DMS153 (cell line): ENCODE measurements at places on chromosomes 13 and 19.

GRCh38 chr13:22801402-22802003, 379.3 kb upstream of the SGCG start:
- DNase-seq, result no peak

DNA sequence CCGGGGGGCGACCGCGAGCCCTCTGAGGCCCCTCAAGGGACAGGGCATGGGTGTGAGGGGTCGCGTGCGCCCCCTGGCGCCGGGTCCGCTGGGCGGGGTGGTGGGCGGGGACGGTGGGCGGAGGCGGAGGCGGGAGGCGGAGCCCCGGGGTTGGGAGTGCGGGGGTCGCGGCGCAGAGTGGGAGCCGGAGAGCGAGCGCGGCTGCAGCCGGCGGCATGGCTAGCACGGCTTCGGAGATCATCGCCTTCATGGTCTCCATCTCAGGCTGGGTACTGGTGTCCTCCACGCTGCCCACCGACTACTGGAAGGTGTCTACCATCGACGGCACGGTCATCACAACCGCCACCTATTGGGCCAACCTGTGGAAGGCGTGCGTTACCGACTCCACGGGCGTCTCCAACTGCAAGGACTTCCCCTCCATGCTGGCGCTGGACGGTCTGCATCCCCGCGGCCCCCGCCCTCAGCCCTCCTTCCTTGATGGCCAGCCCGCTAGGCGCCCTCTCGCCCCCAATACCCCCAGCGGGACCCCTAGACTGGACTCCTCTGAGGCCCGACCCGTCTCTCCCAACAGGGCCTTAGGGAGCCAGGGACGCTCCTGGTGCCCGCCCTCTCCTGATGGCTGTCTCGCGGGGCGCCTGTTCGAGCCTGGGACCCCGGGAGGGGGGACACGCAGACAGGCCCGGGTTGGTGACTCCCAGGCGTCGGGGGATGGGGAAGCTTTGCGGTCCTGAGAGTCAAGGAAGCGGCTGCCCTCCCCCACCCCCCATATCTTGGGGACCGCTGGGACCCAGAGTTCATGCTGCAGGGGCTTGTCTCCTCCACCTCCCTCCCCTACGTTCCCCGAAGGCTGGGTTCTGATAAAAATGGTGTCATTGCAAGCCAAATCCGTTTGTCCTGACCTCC, at the start of gene CLDN10:
Gene CLDN10, plus strand, starts transcription at position 182 of the 903 bp plus-strand sequence. Its CDS starts 34 bp downstream, at position 216.
- peak; percentile 44 for DNase-seq

DNA sequence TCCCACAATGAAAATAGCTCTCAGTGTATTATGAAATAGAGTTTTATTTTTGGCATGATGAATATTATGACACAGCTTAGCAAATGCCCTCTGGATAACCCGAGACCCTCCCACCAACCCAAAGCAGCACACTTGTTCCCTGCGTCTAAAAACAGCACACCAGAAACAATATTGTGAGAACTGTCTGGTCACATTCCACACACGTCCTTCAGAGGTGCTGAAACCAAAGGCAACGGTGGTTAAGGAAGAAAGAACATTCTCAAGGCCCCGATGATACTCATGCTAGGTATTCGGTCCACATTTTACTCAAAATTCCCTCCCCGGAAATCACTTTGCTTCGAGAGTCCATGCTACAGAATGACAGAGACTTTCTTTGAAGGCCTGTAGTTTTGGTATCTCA, 156.7 kb downstream of the SLC7A1 start:
- DNase-seq, result no peak

- DNase-seq, result no peak
These were observed 2.7 kb downstream of the CALM3 start for GRCh38 chr19:46603752-46604231.

DNA sequence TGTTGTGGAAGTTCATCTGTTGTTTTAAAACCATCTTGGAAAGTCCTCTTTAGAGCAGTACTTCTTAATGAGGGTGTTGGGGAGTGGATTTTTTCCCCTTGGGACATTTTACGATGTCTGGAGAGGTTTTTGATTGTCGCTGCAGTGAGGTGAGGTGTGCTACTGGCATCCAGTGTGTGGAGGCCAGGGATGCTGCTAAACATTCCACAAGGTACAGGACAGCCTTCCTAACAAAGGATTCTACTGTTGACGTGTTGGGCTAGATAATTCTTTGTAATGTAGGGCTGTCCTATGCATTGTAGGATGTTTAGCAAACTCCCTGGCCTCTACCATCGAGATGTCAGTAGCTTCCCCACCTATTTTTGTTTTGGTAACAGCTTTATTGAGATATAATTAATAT, 33.3 kb downstream of the NAA16 start:
- DNase-seq, result no peak

GRCh38 chr19:54458648-54459281, 4.8 kb downstream of the LENG9 start:
- no peak for DNase-seq

DNA sequence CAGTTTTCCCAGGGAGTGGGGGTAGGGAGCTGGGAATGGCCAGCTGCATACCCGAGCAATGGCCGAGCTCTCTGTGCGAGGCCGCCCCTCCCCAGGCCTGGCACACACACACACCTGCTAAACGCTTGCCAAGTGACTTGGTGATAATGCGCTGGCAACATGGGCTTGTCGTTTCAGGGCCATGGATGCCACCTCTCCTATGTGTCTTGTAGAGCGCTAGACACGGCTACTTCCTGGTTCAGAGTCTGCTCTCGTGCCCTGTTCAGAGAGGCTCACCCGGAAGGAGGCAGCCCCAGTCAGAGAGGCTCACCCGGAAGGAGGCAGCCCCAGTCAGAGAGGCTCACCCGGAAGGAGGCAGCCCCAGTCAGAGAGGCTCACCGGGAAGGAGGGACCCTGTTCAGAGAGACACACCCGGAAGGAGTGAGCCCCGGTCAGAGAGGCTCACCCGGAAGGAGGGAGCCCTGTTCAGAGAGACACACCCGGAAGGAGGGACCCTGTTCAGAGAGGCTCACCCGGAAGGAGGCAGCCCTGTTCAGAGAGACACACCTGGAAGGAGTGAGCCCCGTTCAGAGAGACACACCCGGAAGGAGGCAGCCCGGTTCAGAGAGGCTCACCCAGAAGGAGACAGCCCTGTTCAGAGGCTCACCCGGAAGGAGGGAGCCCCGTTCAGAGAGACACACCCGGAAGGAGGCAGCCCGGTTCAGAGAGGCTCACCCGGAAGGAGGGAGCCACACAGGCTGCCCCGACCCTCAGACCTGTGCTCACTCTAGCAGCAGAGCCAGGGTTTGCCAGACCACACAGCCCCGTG, 4.2 kb downstream of the ADPRHL1 start:
- peak; percentile 97 for DNase-seq

GRCh38 chr13:97226788-97227627, 4.9 kb downstream of the MBNL2 start:
- no peak for DNase-seq

DNA sequence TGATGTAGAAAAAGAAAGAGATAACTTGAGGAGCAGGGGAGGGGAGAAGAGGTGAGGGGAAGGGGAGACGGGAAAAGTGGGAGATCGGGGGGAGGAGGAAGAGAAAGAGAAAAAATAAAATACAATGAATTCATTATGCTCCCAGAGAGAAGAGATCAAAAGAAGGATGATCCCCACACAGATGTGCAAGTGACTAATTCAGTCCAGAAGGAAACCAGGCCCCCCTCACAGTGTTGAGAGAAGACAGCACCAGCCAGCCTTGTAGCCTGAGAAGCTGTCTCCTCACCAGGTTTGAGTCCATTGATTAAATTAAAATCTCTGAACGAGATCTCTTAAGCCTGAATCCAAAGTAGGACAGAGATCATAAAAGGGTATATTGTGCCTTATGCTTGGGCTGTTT, 333.7 kb upstream of the NBEA start:
- DNase-seq, result no peak

- DNase-seq, result no peak
These were observed 17.8 kb downstream of the SULT2B1 start for GRCh38 chr19:48569814-48570213.

GRCh38 chr19:18086590-18087138, at the start of gene IL12RB1:
TSS of gene IL12RB1 (minus strand) at chr19:18086934. CDS start at chr19:18086823, 111 bp downstream.
- no peak for DNase-seq

GRCh38 chr19:18263324-18264136, 10.7 kb downstream of the IQCN start:
- DNase-seq, result no peak

GRCh38 chr19:805166-805551, 7.9 kb downstream of the PTBP1 start:
- DNase-seq, result no peak

DNA sequence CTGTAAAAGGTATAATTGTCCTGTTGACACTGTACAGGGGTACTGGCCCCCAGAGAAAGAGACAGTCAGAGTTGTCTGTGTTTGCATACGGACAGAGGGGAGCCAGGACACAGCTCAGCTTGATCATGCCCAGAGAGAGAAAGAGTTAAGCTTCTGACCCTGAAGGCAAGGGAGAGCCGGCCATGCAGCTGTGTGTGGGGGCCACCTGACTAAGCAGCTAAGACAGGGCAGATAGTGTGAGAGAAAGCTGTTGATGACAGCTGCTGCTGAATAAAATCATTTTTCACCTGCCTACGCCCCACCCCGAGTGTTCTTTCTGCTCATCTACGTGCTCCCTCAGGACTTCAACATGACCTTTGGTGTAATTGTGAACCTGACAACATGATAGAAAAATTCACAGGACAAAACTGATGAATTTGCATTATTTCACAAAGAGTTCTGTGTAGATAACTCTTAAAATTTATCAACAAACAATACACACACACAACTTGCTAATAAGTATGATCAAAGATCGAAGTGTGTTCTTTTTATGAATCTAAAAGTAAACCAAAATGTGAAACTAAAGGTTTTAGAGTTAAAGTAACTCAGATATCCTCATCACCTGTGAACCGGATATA, 1294.3 kb upstream of the ATXN8OS start:
- DNase-seq, result no peak

DNA sequence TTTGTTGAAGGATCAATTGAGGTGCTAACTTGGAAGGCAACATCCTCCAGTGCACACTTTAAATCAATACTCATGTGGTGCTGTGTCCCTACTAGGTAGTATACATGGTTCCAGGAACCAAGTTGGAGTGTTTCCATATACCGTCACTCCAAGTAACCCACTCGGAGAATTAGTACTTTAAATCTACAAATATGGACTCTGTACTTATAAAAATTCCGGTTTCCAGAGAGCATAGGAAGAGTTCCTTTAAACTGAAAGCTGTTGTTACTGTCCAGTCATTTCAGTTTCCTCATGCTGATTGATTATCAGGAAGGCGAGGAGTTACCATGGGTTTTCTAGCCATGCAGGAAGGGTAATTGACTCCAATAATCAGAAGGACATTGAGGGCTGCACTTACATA, 7.2 kb downstream of the CPB2 start:
- DNase-seq, result no peak

DNA sequence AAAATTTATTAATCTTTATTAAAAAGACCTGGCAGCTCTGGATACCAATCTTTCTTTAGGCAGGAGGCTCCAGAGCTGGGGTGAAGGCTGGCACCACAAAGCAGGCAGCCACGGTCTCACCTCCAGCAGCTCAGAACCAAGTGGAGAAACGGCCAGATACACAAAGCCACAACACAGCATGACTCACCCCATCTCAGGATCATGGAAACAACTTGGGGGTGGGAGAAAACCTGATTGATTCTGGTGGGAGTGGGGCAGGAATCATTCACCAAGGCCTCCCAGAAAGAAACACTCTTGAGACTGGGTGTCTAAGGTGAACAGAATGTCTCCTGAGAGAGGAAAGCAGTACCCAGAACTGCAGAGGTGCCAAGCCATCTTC, 64.2 kb downstream of the CRYL1 start:
- DNase-seq, result no peak

GRCh38 chr13:97259410-97259797, 37.3 kb downstream of the MBNL2 start:
- DNase-seq, result no peak

DNA sequence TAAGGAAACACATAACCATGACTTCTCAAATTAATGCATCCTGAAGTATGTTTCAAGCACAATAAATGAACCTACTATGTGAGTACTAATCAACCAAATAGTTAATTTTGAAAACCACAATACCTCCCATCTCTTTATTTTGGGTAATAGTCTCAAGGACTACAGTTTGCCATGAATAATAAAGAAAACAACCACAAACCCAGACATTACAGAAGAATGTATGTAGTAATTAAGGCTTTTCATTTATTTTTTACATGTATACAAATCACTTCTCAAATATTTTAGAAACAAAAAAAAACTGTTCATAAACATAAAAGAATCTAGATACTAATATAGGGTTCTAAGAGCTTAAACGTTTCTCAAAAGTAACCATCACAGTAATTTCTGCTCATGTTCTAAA, 6.8 kb downstream of the KATNAL1 start:
- DNase-seq, result no peak

DNA sequence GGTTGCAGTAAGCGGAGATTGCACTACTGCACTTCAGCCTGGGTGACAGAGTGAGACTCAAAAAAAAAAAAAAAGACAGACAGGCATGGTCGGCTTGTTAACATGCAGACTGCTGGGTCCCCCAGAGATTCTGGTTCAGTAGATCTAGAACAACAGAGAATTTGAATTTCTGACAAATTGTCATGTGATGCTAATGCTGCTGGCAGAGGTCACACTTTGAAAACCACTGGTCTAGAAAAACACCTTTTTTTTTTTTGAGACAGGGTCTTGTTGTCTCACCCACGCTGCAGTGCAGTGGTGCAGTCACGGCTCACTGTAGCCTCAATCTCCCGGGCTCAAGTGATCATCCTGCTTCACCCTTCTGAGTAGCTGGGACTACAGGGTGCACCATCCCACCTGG, 7.7 kb upstream of the LRFN3 start:
- DNase-seq, result no peak

DNA sequence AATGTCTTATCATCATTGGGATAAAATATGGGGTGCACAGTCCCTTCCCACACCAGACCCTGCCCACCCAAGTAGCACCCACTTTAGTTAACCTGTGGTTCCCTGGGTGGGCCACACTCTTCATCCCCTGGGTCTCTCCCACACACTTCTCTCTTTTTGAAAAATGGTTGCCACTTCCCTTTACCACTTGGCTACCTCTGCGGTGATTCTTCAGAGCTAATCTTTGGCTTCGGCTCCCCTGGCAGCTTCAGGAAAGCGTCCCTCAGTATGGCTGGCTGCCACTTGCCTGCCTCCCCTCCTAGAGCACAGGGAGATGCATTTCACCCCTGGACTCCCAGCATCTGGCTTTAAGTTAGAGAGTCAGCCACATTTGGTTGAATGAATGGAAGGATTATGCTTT, 18.2 kb downstream of the CCNA1 start:
- DNase-seq, result no peak

DNA sequence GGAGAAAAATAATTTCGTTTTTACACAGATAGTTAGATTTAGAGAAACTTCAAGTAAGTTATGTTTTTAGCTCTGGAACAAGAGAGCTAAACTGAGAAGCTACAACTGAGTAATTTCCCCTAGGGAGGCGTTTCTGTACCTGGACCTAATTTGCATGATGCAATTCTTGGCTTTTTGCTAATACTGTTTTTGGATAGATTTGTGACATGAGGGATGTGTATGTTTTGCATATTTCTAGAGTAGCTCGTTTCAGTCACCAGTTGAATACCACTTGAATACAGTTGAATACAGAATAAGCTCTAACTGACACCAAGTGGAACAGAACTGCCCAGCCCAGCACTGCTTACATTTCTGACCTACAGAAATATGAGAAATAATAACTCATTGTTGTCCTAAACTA, 1227.9 kb upstream of the SPRY2 start:
- no peak for DNase-seq

- no peak for DNase-seq
These were observed 2.3 kb downstream of the HTR2A start for GRCh38 chr13:46894568-46894967.
